Karpas-422 (cell line): ENCODE measurements at places on chromosomes 7 and 10.

- DNase-seq = peak; percentile 87
Measured at GRCh38 chr7:151351027-151351426, 9.4 kb downstream of the NUB1 start.

- DNase-seq = no peak
Measured at GRCh38 chr7:148790131-148790726, 91.5 kb downstream of the CUL1 start.

- DNase-seq = no peak
Measured at GRCh38 chr7:32574626-32575025, 79.3 kb downstream of the AVL9 start.

DNA sequence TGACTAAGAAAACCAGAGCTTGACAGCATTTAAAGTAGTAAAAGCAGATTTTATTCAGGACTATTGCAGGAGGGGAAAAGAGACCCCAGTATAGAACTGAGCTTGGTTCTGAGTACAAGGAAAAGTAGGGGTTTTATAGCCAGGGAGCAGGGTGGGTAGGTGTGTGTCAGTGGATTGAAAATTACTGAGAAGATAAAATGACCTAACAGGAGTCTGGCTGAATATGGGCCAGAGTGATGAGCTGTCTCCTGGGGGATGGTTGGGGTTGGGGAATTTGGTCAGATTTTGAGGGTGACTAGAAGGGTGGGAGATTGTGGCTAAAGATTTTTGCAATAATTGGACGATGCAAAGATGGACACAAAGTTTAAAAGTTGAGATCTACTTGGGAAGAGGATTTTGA, 114.0 kb downstream of the ST7 start:
- no peak for DNase-seq
